ENCODE measurements at places on chromosomes 16 and 17.

- no peak for DNase-seq
These were observed 16.2 kb downstream of the CDC27 start for GRCh38 chr17:47172696-47173565.

DNA sequence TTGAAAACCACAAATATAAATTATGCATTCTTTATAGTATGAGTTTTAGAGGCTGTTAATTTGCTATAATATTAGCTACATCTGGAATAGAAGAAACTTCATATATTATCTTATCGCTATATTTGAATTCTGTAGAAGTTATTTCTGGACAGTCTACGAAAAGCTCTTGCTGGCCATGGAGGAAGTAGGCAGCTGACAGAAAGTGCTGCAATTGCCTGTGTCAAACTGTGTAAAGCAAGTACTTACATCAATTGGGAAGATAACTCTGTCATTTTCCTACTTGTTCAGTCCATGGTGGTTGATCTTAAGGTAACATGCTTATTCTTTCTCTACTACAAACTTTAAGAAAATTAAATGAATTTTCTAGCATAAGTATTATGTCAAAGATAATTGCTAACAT lies 96.8 kb downstream of the OMG start:
- DNase-seq = no peak

- DNase-seq = no peak
These were observed 21.4 kb upstream of the CHMP6 start for GRCh38 chr17:80970044-80970761.

DNA sequence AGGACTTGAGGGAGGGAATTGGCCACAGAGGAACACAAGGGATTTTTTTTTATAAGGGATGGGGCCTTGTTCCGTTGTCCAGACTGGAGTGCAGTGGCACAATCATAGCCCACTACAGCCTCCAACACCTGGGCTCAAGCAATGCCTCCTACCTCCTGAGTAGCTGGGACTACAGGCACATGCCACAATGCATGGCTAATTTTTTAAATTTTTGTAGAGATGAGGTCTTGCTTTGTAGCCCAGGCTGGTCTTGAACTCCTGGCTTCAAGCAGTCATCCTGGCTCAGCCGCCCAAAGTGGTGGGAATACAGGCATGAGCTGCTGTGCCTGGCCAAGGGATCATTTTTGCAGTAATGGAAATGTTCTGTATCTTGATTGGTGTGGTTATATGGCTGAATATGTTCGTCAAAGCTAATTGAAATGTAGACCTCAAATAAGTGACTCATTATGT lies 56.9 kb downstream of the VMP1 start:
- no peak for DNase-seq

DNA sequence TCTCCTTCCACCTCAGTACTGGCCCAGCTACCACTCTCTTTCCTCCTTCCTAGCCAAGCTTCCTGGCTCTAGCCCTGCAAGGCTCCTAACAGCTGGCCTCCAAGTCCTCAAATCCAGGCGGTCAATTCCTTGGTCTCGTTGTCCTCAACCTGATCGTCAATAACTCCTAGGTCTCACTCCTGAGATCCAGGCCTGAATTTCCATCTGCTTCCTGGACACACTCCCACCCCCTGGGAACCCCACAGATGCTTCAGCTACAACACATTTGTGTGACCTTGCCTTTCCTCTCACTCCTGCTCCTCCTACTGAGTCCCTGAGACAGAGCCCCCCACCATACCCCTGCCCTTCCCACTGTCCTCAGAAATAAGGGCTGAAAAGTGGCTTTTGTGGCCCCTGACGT lies 2.3 kb downstream of the ENKD1 start:
- DNase-seq = no peak

- DNase-seq = no peak
These were observed 2.0 kb downstream of the HOXB3 start for GRCh38 chr17:48588074-48588415.

- no peak for DNase-seq
These were observed 192.3 kb downstream of the SHISA9 start for GRCh38 chr16:13093661-13094060.

DNA sequence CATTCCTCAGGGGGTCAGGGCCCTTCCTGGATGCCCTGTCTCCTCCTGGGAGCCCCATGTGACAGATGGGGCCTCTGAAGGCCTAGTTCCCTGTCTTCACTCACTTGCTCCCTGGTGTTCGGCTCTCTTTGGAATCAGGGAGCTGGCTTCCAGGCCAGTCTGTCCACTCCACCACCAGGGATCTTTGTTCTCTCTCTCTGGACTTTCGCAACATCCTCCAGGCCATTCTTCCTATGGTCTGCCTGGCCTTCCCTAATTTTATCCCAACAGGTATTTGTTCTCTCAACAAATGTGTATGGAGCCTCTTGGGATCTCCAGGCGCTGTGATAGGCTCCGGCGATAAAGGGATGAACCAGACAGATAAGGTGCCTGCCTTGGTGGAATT lies 286.4 kb downstream of the CPPED1 start:
- DNase-seq = no peak

- no peak for DNase-seq
These were observed 12.2 kb downstream of the CLEC3A start for GRCh38 chr16:78034530-78034929.

GRCh38 chr17:80092959-80093358 lies 8.4 kb upstream of the GAA start:
- DNase-seq = no peak

DNA sequence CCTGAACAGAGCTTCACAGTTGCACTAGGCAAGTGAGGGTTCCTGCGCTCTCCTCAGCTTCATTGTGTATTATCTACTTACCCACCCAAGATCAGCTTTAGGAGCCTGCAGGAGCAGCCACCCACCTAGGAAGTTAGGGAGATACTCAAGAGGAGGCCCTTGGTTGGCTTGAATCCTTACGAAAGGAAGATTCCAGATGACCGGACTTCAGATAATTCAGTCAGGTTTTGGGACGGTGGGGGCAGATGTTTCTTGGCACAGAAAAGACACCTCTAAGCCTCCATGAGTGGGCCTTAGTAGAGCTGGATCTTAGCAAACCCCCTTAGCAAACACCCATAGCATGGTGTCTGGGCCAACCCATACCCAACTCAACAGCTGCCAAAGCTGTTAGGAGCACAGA lies 2.4 kb upstream of the CBFB start:
- no peak for DNase-seq

- no peak for DNase-seq
These were observed 21.5 kb upstream of the DYNLL2 start for GRCh38 chr17:58061672-58062071.

DNA sequence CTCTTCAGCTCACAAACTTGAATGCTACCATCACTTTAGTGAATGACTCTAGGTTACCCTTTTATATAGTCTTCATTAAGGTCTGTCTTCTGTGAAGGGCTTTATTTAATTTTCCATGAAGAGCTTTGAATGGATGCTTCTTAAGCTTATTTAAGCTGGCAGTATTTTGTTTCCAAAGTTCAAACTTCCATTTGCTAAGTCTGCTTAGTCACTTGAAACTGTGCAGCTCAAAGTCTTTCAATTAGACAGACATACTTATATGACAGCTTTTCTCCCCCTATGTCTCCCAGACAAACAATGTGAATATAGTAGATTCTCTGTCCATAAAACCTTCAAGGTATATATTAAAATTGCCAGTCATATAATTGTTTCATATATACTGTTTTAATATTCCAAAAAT lies 23.5 kb downstream of the TXNDC11 start:
- DNase-seq = no peak

- no peak for DNase-seq
These were observed 68.1 kb upstream of the IRX5 start for GRCh38 chr16:54862529-54862928.

DNA sequence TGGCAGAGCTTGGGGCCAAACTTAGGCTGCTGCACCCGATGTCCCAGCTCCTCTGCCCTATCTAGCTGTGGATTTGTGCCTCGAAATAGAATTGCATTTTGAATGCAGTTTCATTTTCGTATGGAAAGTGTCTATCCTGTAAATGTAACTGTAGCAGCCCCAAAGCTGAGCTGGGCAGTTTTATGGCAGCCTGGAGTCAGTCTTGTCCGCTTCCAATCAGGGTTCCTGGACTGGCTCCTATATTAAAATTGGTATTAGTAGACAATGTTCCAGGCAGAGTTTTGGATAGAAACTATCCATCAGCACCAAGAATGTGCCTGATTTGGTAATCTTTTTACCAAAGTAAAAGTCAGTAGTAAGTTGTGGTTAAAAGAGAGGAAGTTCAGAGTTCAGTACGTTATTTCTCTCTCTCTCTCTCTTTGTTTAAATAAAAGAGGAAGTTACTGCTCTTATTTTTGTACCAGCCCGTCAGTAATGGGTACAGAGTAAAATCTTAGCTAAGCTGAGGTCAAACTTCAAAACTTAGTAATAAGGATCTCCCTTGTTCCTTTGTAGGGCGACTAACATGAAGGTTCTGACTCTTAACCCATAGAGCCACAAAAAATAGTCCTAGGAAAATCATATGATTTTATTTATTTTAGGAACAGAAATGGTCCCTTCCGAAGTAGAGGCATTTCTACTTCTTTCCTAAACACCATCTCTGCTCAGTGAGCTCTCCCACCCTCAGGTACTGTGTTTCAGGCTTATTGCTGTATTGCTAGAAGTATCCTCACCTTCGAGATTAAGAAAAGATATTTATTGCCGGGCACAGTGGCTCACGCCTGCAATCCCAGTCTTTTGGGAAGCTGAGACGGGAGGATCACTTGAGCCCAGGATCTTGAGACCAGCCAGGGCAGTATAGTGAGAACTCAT lies 28.0 kb downstream of the PRKCB start:
- DNase-seq = no peak

DNA sequence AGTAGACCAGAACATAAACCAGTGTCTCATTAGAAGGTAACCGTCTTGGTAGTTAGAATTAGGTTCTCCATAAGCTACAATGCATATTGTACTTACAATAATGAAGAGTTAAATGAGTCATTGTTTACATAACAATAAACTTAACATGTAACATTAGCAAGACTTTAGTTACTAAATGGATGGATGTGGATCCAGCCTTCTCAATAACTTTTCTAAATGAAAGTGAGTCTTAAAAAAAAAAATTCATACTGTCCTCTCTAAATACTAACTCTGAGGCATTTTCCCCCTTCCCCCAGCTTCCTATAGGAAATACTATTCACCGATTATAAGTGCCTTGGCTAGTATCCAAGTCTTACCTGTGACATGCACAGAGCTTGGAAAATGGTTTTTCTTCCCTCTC lies 155.3 kb downstream of the CYB561 start:
- no peak for DNase-seq

DNA sequence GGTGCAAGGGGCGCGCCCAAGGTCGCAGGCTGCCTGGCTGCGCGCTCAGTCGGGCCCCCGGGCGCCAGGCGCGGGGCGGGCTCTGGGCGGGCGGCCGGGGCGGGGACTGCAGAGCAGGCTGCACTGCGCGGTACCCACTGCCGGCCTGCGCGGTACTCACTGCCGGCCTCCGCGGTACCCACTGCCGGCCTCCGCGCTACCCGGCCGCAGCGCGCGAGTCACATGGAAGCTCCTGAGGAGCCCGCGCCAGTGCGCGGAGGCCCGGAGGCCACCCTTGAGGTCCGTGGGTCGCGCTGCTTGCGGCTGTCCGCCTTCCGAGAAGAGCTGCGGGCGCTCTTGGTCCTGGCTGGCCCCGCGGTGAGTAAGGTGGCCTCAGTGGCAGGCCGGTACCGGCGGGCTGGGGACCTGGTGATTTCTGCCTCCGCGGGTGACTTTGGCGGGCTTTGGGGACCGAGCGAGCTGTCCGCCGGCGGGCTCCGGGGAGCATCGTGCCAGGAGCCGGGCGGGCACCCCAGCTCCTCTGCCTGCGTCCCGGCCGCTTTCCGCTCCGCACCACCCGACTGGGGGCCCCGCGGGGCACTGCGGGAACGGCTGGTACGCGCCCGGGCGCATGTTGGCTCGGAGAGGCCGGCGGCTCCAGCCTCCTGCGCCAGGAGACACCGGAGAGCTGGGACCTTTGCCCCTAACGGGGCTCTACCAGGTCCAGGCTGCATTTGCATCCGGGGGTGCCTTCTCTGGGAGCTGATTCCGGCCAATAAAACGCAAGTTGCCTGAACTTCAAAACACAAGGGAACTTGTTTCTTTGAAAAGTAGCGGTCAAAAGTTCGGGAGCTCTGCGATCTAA lies at the start of gene SLC47A1:
Gene SLC47A1, plus strand, starts transcription at position 137 of the 844 bp plus-strand sequence. Its CDS starts 86 bp downstream, at position 223.
- no peak for DNase-seq

DNA sequence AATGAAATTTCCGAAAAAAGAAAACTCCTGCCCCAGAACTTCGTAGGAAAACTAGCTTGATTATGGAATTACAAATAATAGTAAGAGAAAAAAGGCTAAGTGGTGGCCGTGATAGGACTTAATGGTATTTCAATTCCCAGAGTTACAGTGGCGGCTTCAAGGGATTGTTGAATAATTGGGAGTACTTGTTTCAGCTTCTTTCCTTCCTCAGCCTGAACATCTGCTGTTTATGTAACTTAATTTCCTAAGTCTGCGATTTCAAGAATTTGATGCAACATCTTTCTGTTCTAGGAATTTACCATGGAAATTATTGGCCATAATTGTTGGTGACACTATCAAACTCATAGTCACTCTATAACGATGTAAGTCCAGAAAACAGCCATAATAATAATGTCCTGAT lies 684 bp upstream of the APPBP2 start:
- DNase-seq = no peak

DNA sequence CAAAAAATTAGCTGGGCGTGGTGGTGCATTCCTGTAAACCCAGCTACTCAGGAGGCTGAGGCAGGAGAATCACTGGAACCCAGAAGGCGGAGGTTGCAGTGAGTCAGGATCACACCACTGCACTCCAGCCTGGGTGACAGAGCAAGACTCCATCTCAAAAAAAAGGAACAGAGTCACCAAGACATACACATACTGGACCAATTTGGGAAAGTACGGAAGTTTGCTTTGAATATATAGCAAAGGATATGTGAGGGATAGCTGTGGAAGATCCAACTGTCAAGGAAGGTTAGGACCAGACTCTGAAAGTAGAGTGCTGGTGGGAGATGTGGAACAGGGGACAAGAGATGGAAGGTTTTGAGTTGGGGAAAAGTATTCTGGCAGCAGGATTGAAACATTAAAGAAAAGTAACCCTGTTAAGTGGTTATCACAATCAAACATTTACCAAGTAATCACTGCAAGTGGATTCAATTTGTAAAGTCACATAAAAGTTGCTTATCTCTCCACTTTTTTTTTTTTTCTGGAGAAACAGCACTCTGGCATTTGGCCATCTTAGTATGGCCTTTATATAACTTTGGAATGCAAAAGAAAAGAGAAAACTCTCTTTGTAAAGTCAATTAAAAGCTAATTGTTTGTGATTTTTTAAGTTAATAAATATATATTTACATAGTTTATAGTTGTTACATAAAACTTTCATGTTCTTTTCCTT lies 259.4 kb upstream of the TBX2 start:
- no peak for DNase-seq

DNA sequence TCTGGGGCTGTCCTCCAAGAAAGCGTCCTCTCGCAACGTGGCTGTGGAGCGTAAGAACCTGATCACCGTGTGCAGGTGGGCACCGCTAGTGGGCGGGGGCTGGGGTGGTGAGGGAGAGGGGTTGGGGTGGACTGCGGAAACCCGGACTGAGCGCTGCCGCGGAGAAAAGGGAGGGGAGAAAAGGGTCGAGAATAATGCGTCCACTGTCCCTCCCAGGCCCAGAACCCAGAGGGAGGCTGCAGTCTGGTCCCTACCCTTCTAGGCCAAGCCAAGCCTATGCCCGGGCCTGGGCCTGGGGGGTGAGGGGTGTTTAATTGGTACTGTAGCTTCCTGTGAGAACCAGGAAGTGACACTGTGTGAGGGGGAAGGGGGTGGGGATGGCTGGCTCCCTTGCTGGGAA lies 464 bp downstream of the RUNDC3A start:
- no peak for DNase-seq

Measured in RCC 7860 (cell line).